T-helper 2 cell (primary cell): ENCODE measurements at places on chromosomes 13 and 19.

DNA sequence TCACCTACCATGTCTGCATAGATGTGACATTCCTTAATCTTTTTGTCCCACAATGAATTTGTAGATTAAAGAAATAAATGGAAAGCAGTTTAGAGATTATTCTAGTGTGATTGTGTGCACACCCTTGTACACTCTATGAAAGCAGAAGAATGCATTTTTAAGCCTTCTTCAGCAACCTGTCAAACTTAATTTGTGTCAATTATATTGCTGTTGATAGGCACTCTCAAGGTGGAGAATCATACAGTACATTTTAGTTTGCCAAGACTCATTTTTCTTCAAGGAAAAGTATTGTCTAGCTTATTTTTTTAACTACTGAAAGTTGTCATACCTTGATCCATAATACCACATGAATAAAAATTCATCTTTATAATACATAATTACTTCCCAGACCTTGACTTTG lies 1898.9 kb downstream of the OLFM4 start:
- no peak for DNase-seq

DNA sequence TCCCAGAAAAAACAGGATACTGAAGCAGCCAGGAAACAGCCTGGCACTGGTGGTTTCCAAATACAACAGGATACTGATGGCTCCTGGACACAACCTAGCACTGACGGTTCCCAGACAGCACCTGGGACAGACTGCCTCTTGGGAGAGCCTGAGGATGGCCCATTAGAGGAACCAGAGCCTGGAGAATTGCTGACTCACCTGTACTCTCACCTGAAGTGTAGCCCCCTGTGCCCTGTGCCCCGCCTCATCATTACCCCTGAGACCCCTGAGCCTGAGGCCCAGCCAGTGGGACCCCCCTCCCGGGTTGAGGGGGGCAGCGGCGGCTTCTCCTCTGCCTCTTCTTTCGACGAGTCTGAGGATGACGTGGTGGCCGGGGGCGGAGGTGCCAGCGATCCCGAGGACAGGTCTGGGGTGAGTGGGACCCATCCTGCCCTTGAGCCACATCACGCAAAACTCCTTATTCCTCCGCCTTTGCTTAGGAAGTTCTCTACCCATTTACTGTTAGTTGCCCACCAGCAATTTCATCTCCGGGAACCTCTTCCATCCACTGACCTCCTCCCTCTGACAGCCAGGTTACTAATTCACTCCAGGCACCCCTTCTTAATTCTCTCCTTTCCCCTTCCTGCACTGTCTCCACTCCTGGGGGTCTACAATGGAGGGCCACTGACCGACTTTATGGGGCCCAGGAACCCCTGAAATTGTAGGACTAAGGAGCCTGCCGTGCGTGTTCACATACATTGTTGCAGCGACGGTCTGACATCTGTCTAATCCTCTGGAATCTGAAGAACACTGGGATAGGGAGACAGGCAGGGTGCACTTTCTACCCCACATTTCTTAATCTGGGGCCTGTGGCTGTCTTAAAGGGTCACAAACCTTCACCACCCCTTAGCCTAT lies 1.2 kb downstream of the ITPKC start:
- DNase-seq = no peak

DNA sequence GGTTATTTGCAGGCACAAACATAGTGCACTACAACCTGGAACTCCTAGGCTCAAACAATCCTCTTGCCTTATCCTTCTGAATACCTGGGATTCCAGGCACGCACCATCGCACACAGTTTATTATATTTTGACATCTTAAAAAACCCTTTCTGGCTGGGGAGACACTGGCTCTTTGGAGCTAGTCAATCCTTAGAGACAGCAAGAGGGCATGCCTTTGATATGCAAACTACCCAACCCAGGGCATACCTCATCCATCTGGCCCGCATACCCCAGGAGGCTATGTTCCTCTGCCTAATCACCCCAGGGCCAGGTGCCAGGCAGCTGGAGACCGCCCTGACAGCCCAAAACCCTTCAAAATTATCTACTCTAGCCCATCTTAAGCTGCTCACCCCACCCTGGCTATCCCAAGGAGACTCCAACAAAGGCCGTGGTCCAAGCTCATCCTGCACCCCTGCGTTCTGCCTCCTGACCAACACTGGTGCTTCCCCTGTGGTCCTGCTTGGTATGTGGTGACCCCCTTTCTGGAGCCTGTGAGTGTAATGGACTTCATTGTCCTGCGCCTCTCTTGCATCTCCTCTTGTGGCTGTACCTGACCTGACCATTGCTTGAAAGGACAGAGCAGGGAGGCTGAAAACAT lies 86.4 kb downstream of the RGCC start:
- no peak for DNase-seq

- DNase-seq = peak; percentile 51
These were observed 412 bp downstream of the IRS2 start for GRCh38 chr13:109785892-109786450.

- no peak for DNase-seq
These were observed 57.1 kb downstream of the ALOX5AP start for GRCh38 chr13:30792285-30793000.

GRCh38 chr13:26531742-26532141 lies 25.7 kb upstream of the WASF3 start:
- no peak for DNase-seq

GRCh38 chr19:14147797-14148605 lies 11.6 kb upstream of the ASF1B start:
- peak; percentile 61 for DNase-seq

- DNase-seq = no peak
These were observed 48.0 kb upstream of the PCDH17 start for GRCh38 chr13:57583529-57583928.

GRCh38 chr19:17243830-17244617 lies 1.7 kb downstream of the NR2F6 start:
- DNase-seq = no peak

DNA sequence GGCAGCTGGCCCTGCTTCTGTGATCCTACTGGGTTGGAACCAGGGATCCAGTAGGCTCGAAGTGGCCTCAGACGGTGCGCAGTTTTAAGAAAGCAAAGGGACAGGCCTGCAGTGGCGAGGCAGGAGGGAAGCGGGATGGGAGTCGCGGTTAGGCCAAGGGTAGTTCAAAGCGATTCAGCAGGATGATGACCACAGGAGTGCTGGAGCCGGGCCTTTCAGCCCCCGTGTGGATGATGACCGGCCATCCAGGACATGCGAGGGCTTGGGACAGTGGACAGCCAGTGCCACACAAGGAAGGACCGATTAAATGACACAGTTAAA lies 854 bp downstream of the RNASEH2B start:
- DNase-seq = no peak

GRCh38 chr19:41274802-41275201 lies 10.6 kb downstream of the HNRNPUL1 start:
- DNase-seq = no peak

GRCh38 chr13:33180122-33180804 lies 105.3 kb downstream of the STARD13 start:
- DNase-seq = no peak

DNA sequence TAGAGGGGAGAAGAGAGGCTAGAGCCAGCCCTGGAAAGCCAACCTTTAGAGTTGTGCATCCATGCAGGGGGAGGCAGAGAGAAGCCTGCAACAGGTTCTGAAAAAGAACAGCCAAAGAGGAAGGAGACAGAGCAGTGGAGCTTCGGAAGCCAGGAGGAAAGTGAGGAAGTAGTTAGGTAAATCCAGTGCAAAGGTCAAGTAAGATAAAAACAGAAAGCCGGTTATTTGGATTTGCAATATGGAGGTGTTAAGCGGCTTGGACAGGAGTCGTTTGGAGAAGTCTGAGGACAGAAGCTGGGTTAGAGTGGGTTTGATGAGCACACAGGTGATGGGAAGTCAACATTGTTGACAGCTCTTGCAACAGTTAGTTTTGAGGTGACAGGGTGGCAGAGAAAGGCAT lies 53.5 kb upstream of the FLT1 start:
- DNase-seq = no peak

- DNase-seq = peak; percentile 78
These were observed at the start of gene LRCH1 for GRCh38 chr13:46552889-46553520. Gene LRCH1 (plus strand): TSS chr13:46553170. CDS start chr13:46553397, 227 bp downstream.

DNA sequence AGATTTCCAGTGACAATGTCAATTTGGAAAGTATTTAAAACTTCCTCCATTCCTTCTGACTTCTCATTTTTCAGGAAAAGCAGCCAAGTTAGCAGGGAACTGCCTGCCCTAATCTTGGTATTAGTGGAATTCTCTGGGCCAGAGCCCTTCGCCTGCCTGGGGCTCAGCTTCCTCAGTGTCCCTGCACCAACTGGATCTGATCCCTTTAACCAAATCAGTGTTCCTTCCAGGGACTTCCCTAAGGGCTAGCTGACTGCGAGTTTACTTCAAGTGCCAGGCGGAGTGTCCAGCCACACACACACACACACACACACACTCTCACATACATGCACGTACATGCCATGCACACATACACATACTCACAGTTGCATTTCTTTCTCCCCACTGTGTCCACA lies 20.0 kb downstream of the RAB20 start:
- DNase-seq = no peak

DNA sequence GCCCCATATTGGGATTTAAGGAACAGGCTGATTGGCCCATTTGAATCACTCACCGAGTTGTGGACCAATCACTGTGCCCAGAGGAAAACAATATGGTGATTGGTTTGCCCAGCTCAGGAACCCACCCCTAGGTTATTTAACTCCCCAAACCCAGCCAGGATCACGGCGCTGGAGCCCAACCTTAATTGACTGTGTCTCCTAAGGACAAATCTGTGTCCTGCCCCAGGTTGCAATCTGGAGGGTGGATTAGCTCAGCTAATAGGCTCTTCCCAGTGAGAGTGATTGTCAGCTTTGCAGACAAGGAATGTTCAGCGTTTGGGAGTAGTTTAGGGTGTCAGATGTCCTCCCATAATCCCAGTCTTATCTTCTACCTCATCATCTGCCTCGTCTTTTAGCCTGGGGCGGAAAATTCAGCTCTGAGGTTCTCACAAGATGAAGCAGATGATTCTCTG lies 3.5 kb upstream of the ZNF358 start:
- DNase-seq = no peak

- no peak for DNase-seq
These were observed 9.3 kb downstream of the IRF2BP1 start for GRCh38 chr19:45876411-45877197.

- peak; percentile 63 for DNase-seq
These were observed 41.6 kb upstream of the C1QTNF9 start for GRCh38 chr13:24267801-24268200.

DNA sequence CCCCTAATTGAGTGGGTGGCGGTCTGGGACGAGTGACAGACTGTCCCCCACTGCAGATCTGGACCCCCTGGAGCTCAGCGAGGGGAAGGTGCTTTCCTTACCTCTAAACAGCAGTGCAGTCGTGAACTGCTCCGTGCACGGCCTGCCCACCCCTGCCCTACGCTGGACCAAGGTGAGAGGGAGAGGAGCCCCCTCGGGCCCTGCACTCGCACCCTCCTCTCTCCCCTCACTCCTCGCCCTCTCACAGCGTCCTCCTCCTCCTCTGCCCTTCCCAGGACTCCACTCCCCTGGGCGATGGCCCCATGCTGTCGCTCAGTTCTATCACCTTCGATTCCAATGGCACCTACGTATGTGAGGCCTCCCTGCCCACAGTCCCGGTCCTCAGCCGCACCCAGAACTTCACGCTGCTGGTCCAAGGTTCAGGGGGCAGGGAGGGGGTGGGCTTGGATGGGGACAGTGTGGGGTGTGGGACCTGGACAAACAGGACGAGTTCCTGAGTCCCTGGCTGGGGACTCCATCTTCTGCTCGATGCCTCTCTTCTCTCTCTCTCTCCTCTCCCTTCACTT lies 9.6 kb downstream of the BCAM start:
- DNase-seq = no peak

DNA sequence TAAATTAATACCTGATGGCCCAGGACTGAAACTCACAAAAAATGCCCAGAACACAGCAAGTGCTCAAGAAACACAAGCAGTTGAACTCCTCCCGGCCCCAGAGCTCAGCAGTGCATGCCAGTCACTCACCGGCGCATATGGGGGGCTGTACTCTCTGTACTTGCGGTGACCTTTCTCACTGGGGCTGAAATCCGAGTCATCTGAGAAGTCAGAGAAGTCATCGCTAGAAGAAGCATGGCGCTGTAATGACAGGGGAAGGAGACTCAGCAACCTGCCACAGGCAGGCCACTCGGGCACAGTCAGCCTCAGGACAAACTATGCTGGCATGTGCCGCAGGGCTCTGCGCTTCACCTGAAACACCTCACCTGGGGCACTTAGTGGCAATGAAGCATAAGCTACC lies 19.7 kb downstream of the ZC3H4 start:
- DNase-seq = no peak

- no peak for DNase-seq
These were observed 7.2 kb downstream of the TSKS start for GRCh38 chr19:49755956-49756355.

GRCh38 chr13:100751826-100752225 lies 77.2 kb upstream of the TMTC4 start:
- DNase-seq = no peak

GRCh38 chr19:23787106-23787505 lies 28.4 kb upstream of the ZNF681 start:
- DNase-seq = no peak

DNA sequence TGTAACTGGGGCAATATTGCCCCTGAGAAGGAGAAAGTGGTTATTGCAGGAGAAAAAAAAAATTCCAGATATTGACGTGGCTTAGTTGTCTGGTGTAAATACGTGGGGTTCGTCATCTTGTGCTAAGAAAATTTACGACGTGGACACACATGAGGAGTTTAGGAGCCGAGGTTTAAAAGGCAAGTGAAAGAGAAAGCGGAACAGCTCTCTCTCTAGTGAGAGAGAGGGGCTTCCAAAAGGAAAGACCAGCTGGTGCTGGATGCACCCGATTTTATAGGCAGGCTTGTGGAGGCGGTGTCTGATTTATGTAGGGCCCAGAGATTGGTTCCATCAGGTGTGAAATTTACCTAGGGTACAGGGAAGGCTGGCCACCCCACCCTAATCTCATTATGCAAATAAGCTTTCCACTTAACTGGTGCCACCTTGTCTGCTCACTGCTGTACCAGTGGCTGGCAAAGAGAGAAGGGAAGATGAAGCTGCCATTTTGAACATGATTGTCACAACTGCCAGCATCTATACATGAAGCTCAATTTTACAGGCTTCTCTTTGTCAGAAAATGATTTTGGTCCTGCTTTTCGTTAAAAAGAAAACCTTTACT lies 845.1 kb downstream of the DACH1 start:
- no peak for DNase-seq

GRCh38 chr19:45676851-45677263 lies 8.8 kb downstream of the GIPR start:
- peak; percentile 24 for DNase-seq

GRCh38 chr13:42533336-42533591 lies 40.7 kb upstream of the TNFSF11 start:
- no peak for DNase-seq

GRCh38 chr19:13484166-13484565 lies 22.1 kb downstream of the CACNA1A start:
- DNase-seq = no peak

GRCh38 chr19:18848878-18849661 lies 17.3 kb downstream of the UPF1 start:
- DNase-seq = no peak

- DNase-seq = no peak
These were observed 12.4 kb upstream of the ITM2B start for GRCh38 chr13:48220592-48220980.

DNA sequence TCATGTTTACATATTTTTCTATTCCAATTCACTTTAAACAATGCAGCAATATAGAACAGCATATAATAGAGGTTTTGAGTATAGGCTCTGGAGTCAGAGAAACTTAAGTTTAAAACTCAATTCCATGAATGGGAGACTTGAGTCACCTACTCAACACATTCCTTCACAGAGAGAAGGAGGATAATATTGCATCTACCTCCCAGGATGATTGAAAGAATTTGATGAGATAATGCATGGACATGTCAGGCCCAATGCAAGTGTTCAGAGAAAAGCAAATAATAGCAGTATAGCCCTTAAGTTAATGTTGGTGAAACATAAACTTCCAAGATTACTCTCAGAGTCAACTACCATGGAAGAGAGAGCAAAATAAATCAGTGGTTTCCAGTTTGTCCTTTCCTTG lies 170.2 kb downstream of the DCLK1 start:
- DNase-seq = no peak
